ENCODE measurements at places on chromosomes 2 and 18.

- H3K27ac ChIP-seq = no peak overlapping the region
- H3K4me1 ChIP-seq = no peaks in the 10 kb centered on the region
- DNase-seq = no peak
Measured at GRCh38 chr2:88735133-88735532, 43.7 kb downstream of the RPIA start.

DNA sequence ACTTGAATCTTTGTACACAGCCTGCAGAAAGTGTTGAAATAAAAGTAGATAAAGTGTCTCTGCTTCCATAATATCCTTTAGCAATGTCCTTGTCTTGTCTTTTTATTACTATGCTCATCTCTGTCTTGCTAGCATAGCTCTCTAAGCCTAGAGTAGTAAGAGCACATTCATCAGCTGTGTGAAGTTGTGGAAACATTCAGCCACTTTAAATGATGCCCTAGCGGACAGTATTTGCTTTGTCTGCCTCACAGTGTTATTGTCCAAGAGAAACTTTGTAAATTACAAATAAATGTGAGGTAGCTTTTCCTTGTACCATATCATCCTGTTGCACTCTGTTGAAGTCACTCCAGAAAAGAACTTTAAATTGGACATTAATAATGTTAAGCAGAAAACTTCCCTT lies 60.3 kb upstream of the TTC21B start:
- no peaks in the 10 kb centered on the region for H3K36me3 ChIP-seq
- H3K27me3 ChIP-seq = no peaks in the 10 kb centered on the region
- H3K4me3 ChIP-seq = no peak overlapping the region
- no peaks in the 10 kb centered on the region for H3K4me1 ChIP-seq
- H3K27ac ChIP-seq = no peak overlapping the region

GRCh38 chr18:55849391-55849790 lies 261.4 kb upstream of the TCF4 start:
- no peak for DNase-seq
- no peak overlapping the region for H3K27ac ChIP-seq
- H3K4me3 ChIP-seq = no peak overlapping the region
- H3K4me1 ChIP-seq = peaks cover 13% of the 10 kb centered on the region
- H3K27me3 ChIP-seq = no peaks in the 10 kb centered on the region

DNA sequence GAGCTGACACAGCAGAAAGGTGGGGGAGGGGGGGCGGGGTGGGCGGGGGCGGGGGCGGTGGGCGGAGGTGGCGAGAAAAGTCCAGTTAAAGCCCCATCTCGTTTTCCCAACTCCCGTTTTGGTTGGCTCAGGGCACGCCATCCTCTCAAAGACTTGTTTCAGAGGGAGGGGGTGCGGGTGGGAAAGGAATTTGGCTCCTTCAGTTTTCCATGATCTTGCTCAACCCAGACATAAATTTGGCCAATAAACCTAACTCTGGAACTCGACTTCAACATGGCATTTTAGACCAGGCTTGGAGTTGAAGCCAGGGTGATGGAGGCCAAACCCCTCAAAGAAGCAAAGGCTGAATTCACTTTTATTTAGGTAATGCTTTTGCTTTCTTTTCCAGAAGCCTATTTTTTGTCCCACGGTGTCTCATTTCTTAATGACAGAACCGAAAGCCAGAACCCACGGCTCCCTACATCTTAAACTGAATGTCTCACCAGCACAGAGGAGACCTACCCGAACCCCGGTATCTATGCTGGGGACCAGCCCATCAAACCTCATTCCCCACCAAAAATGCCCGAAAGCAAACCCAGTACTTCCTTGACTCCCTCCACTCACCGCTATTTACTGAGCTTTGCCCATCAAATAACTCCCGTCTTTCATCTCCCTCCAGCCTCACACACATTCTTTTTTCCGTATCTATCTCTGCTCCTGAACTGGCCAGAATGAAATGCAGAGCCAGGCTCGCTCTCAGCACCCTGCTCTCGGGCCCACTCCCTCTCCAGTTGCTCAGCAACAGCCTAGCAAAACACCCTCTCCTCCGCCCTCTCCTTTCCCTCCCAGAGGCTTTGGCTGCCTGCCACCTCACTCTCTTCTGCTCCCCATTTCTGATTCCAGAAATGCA lies 4.3 kb downstream of the IGFBP5 start:
- peak; percentile 69 for DNase-seq
- H3K27me3 ChIP-seq = no peaks in the 10 kb centered on the region
- peaks cover 57% of the 10 kb centered on the region for H3K4me1 ChIP-seq
- peak overlapping the region; percentile 86 for H3K4me3 ChIP-seq
- H3K27ac ChIP-seq = peak overlapping the region; percentile 96

- H3K4me1 ChIP-seq = no peaks in the 10 kb centered on the region
- DNase-seq = no peak
- no peak overlapping the region for H3K27ac ChIP-seq
- no peaks in the 10 kb centered on the region for H3K27me3 ChIP-seq
- no peak overlapping the region for H3K4me3 ChIP-seq
Measured at GRCh38 chr2:237539681-237540080, 26.7 kb upstream of the PRLH start.

DNA sequence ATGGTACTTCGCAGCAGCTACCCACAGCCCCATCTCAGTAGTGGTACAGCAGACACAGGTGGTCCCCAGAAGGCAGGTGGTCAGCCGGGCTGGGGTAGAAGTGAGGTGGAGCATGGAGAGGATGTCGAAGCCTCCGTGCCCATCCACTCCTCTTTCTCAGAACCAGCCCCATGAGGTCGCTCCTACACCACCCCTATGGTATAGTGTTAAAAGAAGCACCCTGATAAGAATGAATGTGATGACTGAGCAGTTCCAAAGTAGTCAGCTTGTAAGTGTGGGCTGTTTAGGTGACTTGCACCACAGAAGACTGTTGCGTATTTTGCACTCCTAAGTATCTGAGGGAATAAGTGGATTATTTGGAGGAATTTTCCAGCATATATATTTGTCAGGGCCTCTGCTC lies 111.3 kb downstream of the WDSUB1 start:
- DNase-seq = no peak
- no peaks in the 10 kb centered on the region for H3K4me1 ChIP-seq
- H3K4me3 ChIP-seq = no peak overlapping the region
- no peaks in the 10 kb centered on the region for H3K27me3 ChIP-seq

GRCh38 chr18:13501543-13501887 lies 224.8 kb downstream of the FAM210A start:
- peak overlapping the region; percentile 80 for H3K27ac ChIP-seq
- no peaks in the 10 kb centered on the region for H3K27me3 ChIP-seq
- H3K4me1 ChIP-seq = peaks cover 41% of the 10 kb centered on the region
- H3K36me3 ChIP-seq = no peaks in the 10 kb centered on the region

- no peak overlapping the region for H3K27ac ChIP-seq
- H3K36me3 ChIP-seq = peaks cover 71% of the 10 kb centered on the region
- no peak overlapping the region for H3K4me3 ChIP-seq
Measured at GRCh38 chr2:28415715-28416114, 23.1 kb downstream of the FOSL2 start.

- no peak overlapping the region for H3K4me3 ChIP-seq
- no peak for DNase-seq
- H3K27ac ChIP-seq = peak overlapping the region; percentile 11
Measured at GRCh38 chr18:13271302-13271911, 52.8 kb downstream of the LDLRAD4 start.

DNA sequence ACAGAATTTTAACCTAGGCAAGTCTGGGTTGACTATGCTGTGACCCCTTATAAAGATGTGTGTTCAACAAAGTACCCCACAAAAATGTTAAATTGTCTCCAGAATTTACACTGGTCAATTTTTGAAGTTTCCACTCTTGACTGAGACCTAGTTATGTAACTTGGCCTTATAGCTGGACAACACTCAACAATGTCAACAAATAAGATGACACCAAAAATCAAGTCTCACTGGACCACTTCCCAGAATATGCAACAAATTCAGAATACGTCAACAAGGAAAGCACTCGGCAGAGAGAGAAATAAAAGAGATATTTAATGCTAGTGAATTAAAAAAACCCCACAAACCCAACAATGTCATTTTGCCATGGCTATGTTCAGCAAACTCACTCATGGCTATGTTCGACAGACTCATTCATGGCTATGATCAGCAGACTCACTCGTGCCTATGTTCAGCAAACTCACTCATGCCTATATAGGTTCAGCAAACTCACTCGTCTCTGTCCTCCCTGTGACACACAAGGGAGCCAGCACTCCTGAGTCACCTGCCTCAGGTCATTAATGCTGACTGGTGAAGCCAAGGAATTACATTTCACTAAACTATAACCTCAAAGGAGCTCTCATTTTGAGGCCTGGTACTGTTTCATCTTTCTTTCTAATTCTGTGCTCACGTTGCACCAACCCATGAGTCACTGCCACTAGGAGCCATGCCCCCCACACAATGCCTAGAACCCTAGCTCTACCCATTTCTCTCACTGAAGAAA lies 72.7 kb downstream of the PTPN2 start:
- no peak for DNase-seq
- no peaks in the 10 kb centered on the region for H3K27me3 ChIP-seq
- no peak overlapping the region for H3K4me3 ChIP-seq
- H3K36me3 ChIP-seq = peaks cover 15% of the 10 kb centered on the region
- no peak overlapping the region for H3K27ac ChIP-seq

- H3K36me3 ChIP-seq = no peaks in the 10 kb centered on the region
- H3K4me3 ChIP-seq = no peak overlapping the region
- no peak for DNase-seq
- no peak overlapping the region for H3K27ac ChIP-seq
- no peaks in the 10 kb centered on the region for H3K27me3 ChIP-seq
- H3K4me1 ChIP-seq = no peaks in the 10 kb centered on the region
Measured at GRCh38 chr2:1415501-1415900, 2.2 kb downstream of the TPO start.

GRCh38 chr2:180652794-180653193 lies 327.6 kb upstream of the UBE2E3 start:
- H3K36me3 ChIP-seq = no peaks in the 10 kb centered on the region
- no peak for DNase-seq
- H3K4me3 ChIP-seq = no peak overlapping the region
- no peaks in the 10 kb centered on the region for H3K27me3 ChIP-seq

DNA sequence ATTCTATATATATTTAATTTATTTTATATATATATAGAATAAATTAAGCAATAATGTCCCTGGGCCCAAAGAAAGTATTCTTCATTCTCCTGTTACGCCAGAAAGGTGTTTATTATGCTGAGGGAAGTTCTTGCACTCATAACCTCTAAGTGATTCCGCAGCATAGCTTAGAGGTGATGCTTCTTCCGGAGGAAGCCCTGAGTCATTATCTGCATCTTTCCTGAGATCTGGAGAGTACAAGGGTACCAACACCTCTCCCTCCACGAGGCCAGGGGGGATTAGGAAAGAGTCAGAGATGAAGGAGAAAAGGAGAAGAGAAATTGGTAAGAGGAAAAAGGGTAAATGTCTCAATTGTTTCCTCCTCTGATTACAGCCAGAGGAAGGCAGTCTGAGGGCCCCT lies 43.1 kb upstream of the RTN4 start:
- H3K27me3 ChIP-seq = no peaks in the 10 kb centered on the region
- peaks cover 26% of the 10 kb centered on the region for H3K4me1 ChIP-seq
- DNase-seq = no peak
- H3K36me3 ChIP-seq = no peaks in the 10 kb centered on the region
- H3K27ac ChIP-seq = no peak overlapping the region
- no peak overlapping the region for H3K4me3 ChIP-seq

DNA sequence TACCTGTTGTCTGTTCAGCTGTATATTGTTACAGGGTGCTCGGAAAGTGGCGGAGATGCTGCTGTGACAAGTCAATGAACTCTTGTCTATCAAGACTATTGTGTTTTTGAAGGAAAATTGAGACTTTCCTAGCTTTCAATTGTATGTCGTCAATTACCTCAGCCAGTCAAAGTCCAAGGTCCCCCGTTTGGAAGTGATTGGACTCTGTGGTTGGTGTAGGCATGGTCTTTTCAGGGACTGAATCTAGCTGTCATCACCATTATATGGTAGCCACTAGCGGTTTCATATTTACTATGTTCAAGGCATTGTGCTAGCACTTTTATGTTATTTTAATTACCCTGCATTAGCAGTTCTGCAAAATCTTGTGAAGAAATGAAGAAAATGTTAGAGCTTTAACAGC lies 54.9 kb downstream of the XRCC5 start:
- H3K4me3 ChIP-seq = no peak overlapping the region
- H3K4me1 ChIP-seq = no peaks in the 10 kb centered on the region
- H3K27me3 ChIP-seq = no peaks in the 10 kb centered on the region
- no peak overlapping the region for H3K27ac ChIP-seq
- no peak for DNase-seq

- H3K4me1 ChIP-seq = no peaks in the 10 kb centered on the region
- no peak overlapping the region for H3K27ac ChIP-seq
- H3K4me3 ChIP-seq = no peak overlapping the region
- DNase-seq = no peak
Measured at GRCh38 chr2:165505514-165505913, 36.0 kb downstream of the CSRNP3 start.

- H3K4me1 ChIP-seq = peaks cover 16% of the 10 kb centered on the region
- DNase-seq = no peak
- H3K36me3 ChIP-seq = peaks cover 8% of the 10 kb centered on the region
- H3K4me3 ChIP-seq = no peak overlapping the region
Measured at GRCh38 chr18:48814490-48815178, 136.1 kb downstream of the SMAD7 start.

GRCh38 chr18:76102626-76103025 lies 392.4 kb downstream of the ZNF516 start:
- H3K27ac ChIP-seq = no peak overlapping the region
- no peaks in the 10 kb centered on the region for H3K27me3 ChIP-seq
- no peak for DNase-seq

DNA sequence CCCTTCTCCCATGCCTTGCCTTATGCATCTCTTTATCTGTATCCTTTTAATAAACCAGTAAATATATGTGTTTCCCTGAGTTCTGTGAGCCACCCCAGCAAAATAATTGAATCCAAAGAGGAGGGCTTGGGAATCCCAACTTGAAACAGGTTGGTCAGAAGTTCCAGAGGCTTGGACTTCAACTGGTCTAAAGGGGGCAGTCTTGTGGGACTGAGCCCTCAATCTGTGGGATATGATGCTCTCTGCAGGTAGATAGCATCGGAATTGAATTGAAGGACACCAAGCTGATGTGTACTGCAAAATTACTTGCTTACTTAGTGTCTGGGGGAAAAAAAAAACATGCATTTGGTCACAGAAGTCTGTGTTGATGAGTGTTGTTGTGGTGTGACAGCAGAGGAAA lies 1033.5 kb upstream of the TMEFF2 start:
- no peaks in the 10 kb centered on the region for H3K36me3 ChIP-seq
- H3K4me3 ChIP-seq = no peak overlapping the region
- no peak overlapping the region for H3K27ac ChIP-seq
- H3K4me1 ChIP-seq = no peaks in the 10 kb centered on the region
- DNase-seq = no peak
- no peaks in the 10 kb centered on the region for H3K27me3 ChIP-seq

DNA sequence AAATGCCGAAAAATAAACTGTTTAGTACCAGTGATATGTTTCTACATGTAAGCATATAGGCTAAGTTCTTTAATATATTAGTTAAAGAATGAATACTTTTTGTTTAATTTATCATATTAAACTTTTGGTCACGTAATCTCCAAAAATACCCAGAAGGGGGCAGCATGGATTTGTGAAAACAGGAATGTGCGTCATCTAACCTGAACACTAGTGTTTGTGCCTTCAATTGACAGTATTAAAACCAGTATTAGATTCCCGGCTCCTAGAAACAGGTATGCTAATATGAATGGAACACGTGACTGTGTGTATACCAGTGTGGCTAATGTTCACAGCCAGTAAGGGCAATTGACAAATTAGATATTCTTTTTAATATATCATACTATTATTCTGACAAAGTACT lies 51.8 kb downstream of the WDR7 start:
- peaks cover 2% of the 10 kb centered on the region for H3K36me3 ChIP-seq
- H3K4me3 ChIP-seq = no peak overlapping the region
- no peak for DNase-seq
- H3K27me3 ChIP-seq = no peaks in the 10 kb centered on the region
